ENCODE measurements at places on chromosomes 7 and 10.

DNA sequence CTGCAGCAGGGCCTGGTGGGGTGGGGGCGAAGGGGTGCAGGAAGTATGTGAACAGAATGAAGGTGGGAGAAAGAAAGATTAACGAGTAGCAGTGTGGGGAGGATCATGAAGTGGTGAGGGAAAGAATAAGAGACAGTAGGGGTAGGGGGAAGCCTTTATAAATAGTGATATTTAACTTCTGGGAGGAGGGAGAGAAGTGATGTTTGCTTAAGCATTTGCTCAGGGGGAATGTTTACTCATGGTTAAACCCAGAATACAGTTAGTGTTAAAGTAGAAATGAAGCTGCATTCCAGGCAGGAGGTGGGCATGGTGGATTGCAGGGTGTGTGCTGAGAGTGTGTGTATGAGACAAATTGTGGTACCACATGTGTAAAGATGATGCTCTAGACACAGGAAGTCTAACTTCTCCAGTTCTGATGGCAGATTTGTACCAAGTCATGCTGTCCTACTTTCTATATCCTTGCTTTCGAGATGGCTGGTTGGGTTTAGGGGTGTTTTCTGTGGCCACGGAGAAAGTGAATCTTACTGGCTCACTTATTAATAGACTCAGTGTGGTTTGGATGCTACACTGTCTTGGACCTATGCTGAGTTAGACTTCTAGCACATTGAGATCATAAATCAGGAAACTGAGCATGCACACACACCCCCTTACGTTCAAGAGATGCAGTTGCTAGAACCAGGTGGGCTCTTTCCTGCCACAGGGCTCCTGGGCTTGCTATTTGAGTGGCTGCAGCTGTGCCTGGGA is 10.6 kb upstream of the DNMBP start:
- DNase-seq: no peak

- DNase-seq: peak; percentile 87
Measured at GRCh38 chr10:62231371-62231770, 37.3 kb downstream of the RTKN2 start.

DNA sequence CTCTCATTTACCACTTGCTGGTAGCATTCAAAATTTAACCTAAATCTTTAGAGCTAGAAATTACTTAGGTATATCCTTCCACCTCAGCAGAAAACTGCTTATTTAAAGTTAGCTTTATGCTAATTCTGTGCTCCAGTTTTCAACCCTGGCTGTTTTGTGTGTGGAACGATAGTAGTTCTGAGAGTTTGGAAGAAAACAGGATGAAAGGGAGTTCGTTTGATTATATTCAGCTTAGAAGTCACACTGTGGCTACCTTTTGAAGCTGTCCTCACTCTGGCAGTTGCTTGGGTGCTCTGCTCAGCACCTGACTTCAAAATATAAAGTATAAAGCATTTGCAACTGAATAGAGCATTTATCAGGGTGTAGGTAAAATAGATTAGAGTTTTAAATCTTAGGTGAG is 2.6 kb upstream of the ASCC1 start:
- DNase-seq: no peak

DNA sequence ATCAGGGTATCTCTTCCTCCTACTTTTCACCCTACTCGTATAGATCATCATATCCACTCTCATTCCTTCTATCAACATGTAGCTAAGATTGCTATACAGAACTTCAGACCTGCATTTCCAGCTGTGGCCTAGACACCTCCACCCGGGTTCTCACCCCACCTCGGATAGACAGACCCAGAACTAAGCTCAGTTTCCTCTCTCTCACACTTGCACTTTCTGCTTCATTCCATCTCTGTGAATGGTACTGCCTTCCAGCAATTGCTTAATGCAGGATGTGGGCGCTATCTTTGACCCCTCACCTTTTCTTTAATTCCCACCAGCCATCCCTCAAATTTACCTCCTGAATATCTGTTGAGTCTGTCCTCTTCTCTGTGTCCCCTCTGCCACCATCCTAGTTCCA is 35.7 kb downstream of the AGK start:
- DNase-seq: peak; percentile 7

DNA sequence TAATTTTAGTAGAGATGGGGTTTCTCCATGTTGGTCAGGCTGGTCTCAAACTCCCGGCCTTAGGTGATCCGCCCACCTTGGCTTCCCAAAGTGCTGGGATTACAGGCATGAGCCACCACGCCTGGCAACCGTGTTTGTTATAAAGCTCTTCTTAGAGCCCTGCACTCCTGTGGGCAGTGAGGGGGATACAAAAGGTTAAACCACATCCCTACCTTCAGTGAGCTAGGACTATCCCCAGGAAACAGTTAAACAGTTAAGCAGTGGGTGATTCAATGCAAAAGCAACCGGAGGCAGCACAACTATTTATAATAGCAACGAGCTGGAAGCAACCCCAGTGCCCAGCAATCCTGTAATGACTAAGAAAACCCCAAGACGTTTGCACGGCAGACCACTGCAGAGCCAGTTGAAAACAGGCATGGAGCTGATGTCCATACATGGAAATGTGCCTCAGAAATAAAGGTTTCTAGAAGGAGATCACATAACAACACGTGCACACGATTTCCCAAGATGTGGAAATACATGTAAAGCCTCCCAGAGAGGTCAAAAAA is 107.2 kb upstream of the LYZL2 start:
- DNase-seq: peak; percentile 98

- DNase-seq: no peak
Measured at GRCh38 chr7:102449136-102449535, 15.5 kb downstream of the ALKBH4 start.

DNA sequence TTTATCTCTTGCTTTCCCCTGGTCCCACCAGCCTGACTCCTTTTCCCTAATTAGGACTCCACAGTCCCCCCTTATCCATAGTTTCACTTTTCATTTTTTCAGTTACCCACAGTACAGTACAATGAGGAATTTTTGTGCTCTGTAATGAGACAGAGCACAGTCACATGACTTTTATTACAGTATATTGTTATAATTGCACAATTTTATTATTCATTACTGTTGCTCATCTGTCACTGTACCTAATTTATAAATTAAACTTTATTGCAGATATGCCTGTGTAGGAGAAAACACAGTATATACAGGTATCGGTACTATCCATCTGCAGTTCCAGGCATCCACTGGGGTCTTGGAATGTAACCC is 125.4 kb downstream of the KCNMA1 start:
- no peak for DNase-seq
